Natural killer cell (primary cell): ENCODE measurements at places on chromosomes 3 and 15. TPM values are rescaled to one million over a fixed set of nuclear protein-coding genes. Genes with fewer than 3 reads are reported as not detected.

DNA sequence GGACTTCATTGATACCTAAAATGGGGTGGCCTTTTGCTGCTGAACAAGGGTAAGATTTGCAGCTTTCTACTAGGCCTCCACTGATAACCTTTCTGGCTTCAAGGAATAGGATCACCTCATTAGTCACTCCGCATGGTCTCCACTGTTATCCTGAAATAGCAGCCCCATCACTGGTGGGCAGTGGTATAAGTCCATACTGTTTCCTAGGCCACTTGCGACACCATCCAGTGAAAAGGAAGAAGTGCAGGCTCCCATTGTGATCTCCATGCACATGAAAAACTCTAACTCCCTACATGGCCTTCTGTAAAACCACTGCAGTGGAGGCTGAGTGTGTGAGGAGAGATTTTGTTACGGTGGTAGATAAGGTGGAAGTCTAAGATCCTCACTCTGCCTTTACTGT, 1455.9 kb downstream of the SI start:
- no peak overlapping the region for H3K4me3 ChIP-seq
- DNase-seq: no peak
- no peaks in the 10 kb centered on the region for H3K36me3 ChIP-seq
- H3K27ac ChIP-seq: no peak overlapping the region
- H3K4me1 ChIP-seq: no peaks in the 10 kb centered on the region
- H3K27me3 ChIP-seq: no peaks in the 10 kb centered on the region

DNA sequence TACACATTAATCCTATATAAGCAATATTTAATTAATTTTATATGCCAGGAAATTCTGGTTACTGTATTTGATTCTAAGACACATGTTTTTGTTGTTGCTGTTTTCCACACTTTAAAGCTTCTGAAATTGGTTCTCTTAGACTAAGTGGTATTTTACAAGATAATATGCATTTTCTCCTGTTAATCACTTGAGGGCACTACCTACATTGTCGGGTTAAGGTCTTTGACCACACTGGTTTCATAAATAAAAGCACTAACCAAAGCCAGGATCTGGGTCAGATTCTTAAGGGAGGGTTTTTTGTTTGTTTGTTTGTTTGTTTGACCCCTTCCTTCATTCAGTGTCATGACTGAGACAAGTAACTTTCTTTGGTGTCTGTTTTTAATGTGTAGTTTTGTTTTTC, 590.2 kb downstream of the RBMS3 start:
- H3K27me3 ChIP-seq: no peaks in the 10 kb centered on the region
- no peaks in the 10 kb centered on the region for H3K36me3 ChIP-seq
- DNase-seq: no peak
- H3K4me1 ChIP-seq: no peaks in the 10 kb centered on the region
- no peak overlapping the region for H3K27ac ChIP-seq
- H3K4me3 ChIP-seq: no peak overlapping the region

The UNC13C gene
- total RNA-seq: not detected

DNA sequence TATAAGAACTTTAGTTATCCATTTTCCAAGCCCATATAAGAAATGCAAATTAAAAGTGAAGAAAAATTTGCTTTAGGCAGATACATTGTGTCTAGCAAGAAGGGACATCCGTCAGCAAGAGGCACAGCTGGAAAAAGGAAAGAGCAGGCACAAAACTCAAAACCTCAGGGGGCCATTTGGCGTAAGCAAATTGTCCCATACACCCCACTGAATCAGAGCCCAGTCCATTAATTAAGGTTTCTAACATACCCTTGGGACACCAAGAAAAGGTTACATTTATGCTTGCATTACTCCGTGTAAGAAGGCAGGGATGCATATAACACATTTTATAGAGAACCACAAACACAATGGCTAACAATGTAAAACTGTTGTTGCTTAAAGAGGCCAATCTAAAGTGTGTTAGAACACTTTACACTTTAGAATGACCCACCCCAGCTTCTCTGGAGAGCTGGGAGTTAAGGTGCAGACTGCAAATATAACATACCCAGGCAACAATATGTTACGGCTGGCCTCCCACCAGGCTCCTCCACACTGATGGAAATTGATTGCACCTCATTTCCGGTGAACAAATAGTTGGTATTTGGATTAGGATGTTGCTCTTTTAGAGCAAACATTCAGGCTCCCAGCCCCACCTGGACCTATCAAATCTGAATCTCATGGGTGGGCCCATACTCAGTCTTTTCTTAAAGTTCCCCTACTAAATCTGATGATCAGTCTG, 23.2 kb downstream of the SEMA5B start:
- no peak for DNase-seq
- no peaks in the 10 kb centered on the region for H3K36me3 ChIP-seq
- peaks cover 4% of the 10 kb centered on the region for H3K27me3 ChIP-seq
- H3K4me1 ChIP-seq: no peaks in the 10 kb centered on the region

The TM6SF1 gene
- 10.4 TPM for total RNA-seq

- H3K36me3 ChIP-seq: no peaks in the 10 kb centered on the region
- no peaks in the 10 kb centered on the region for H3K4me1 ChIP-seq
- no peak overlapping the region for H3K4me3 ChIP-seq
- H3K27ac ChIP-seq: no peak overlapping the region
- H3K27me3 ChIP-seq: no peaks in the 10 kb centered on the region
Observed at GRCh38 chr3:111156517-111156916, 84.9 kb downstream of the NECTIN3 start.

DNA sequence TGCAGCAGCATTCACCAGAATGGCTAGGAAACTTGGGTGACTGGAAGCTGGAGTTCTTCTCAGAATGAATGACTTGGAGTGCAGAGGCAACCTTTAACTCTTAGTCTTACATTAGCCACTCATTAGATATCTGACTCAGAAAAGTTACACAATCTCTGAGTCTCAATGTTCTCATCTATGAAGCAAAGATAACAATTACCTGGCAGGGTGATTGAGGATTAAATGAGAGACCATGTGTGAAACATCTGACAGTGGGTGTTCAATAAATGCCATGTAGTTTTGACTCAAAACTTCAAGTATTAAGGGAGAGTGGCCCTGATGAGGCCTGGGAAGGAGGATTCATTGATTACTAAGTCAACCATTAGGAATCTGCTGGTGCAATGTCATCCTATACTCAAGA, 48.3 kb downstream of the MRPL3 start:
- H3K27ac ChIP-seq: no peak overlapping the region
- H3K27me3 ChIP-seq: no peaks in the 10 kb centered on the region
- no peaks in the 10 kb centered on the region for H3K4me1 ChIP-seq
- no peak for DNase-seq

GRCh38 chr15:56699743-56700142, 33.6 kb downstream of the ZNF280D start:
- H3K27me3 ChIP-seq: no peaks in the 10 kb centered on the region
- no peaks in the 10 kb centered on the region for H3K4me1 ChIP-seq
- DNase-seq: no peak
- no peak overlapping the region for H3K4me3 ChIP-seq

GRCh38 chr15:26352909-26353308, 420.0 kb downstream of the GABRB3 start:
- no peaks in the 10 kb centered on the region for H3K4me1 ChIP-seq
- no peaks in the 10 kb centered on the region for H3K36me3 ChIP-seq
- H3K4me3 ChIP-seq: no peak overlapping the region
- DNase-seq: no peak

DNA sequence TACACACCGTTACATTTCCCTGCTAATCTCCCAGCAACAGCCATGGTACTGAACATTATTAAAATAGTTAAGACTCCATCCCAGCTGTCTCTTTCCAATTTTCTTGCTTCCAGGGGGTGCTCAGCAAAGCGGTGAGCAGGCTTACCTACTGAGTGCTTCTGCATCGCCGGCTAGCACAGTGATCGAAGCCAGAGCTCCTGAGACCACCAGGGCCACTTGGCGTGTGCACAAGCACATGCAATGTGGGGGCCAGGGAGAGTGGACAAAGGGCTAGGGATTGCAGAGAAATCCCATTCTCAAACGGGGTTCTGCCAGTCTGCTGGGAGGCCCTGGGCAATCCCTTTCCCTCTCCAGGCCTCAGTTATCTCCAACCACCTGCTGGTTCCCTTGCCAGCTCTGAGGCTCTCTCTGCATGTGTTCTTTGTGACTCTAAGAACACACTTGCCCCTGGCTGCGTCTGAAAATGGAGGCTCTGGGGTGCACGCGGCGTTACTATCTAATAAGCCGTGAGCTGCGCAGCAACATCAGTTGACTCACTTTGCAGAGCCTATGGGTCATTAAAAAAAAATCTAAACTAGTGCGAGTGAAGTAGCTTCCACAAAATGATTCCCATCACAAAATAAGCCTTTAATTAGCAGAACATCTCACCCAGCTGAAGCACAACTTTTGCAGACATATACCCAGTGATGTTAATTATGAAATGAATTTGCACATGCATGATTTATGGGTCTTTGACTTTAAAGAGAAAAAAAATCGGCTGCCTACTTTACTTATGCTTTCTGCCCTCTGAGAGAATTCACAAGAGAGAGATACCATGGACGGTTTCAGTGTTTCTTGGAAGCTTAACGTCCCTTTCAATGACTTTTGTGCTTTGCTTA, 271.5 kb downstream of the TLE3 start:
- no peaks in the 10 kb centered on the region for H3K27me3 ChIP-seq
- DNase-seq: no peak
- H3K4me1 ChIP-seq: no peaks in the 10 kb centered on the region

The GABRB3 gene
- total RNA-seq: not detected

DNA sequence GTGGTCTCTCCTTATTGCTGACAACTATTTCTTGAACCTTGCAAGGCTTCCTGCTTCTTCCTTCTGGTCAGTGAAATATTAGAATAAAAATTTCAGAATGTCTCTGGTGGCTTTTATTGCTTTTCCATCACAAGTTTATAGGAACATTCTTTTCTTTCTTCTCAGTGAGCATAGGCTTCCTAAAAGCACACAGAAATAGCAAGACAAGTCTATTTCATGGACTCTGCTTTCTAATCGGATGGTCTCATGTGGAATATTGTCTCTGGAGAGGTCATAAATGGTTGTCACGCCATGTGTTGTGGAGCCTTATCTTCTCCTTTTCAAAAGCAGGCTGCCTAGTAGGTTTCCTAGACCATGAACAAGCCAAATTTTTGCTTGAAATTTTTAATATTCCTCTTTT, 9.8 kb upstream of the PSMD6 start:
- H3K27me3 ChIP-seq: peaks cover 12% of the 10 kb centered on the region
- no peak for DNase-seq
- no peak overlapping the region for H3K27ac ChIP-seq
- H3K36me3 ChIP-seq: no peaks in the 10 kb centered on the region
- peaks cover 7% of the 10 kb centered on the region for H3K4me1 ChIP-seq
- no peak overlapping the region for H3K4me3 ChIP-seq

The MLF1 gene
- 3.1 TPM for total RNA-seq

DNA sequence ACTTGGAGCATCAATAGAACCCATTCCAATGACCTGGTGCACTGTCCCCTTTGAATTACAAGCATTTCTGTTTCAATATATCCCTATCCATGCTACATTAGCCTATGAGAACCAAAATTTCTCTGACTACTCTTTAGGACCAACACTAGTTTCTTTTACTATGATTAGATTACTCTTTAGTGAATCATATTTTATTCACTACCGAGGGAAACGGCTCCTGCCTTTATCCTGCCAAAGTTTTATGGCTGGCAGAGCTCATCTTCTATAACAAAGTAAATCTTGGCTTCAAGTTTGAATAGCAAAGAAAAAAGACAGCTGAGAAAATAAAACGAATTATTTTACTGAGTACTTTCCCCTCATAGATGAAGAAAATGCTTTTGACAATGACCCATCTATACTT, 120.9 kb downstream of the SLC9A9 start:
- no peaks in the 10 kb centered on the region for H3K27me3 ChIP-seq
- H3K4me3 ChIP-seq: no peak overlapping the region
- no peak overlapping the region for H3K27ac ChIP-seq
- DNase-seq: no peak
- H3K36me3 ChIP-seq: no peaks in the 10 kb centered on the region

- H3K27ac ChIP-seq: no peak overlapping the region
- DNase-seq: no peak
- no peaks in the 10 kb centered on the region for H3K36me3 ChIP-seq
- H3K27me3 ChIP-seq: no peaks in the 10 kb centered on the region
Observed at GRCh38 chr15:57158589-57158988, 217.7 kb upstream of the CGNL1 start.

DNA sequence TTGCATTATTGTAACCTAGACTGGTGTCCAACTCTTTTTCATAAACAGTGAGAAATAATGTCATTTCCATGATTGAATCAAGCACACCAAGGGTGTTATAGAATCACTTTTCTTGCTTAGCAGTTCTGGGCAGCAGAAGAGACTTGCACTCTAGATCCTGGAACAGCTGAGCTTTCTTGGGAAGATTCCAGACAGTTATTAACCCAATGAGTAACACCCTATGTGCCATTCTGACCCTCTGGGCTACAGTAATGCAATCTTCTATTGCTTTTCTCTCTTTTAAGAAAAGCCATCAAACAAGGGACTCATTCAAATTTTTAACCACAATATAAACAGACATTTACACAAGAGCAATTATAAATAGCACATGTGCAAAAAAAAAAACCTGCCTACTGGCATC, 39.3 kb upstream of the USP3 start:
- no peak overlapping the region for H3K4me3 ChIP-seq
- peaks cover 6% of the 10 kb centered on the region for H3K4me1 ChIP-seq
- no peak for DNase-seq
- no peak overlapping the region for H3K27ac ChIP-seq

DNA sequence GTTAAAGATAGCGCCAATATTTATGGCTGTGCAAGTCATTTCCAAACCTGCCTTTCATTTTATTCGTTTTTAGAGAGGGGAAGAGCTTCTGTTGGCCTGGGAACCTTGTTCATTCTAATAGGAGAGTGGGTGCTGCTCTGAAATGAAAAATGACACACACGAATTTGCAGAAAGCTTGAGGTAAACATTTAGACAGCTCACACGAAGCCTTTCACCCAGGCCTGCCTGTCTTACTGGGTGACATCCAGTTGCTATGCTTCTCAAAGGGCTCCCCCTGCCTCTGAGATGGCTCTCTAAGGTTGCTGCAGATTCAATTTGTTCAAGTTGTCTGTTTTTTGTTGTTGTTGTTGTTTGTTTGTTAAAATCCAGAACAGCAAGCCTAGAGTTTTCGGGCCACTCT, 18.2 kb downstream of the PEX5L start:
- no peak overlapping the region for H3K4me3 ChIP-seq
- no peaks in the 10 kb centered on the region for H3K4me1 ChIP-seq
- H3K27me3 ChIP-seq: no peaks in the 10 kb centered on the region
- no peak for DNase-seq
- no peaks in the 10 kb centered on the region for H3K36me3 ChIP-seq
- H3K27ac ChIP-seq: no peak overlapping the region

GRCh38 chr3:105963161-105963560, 94.3 kb upstream of the CBLB start:
- DNase-seq: no peak
- H3K36me3 ChIP-seq: no peaks in the 10 kb centered on the region
- no peaks in the 10 kb centered on the region for H3K4me1 ChIP-seq
- H3K4me3 ChIP-seq: no peak overlapping the region

The CKMT1A gene
- total RNA-seq: not detected

- no peak overlapping the region for H3K27ac ChIP-seq
- no peak overlapping the region for H3K4me3 ChIP-seq
- no peaks in the 10 kb centered on the region for H3K27me3 ChIP-seq
- no peak for DNase-seq
Observed at GRCh38 chr3:30493911-30494311, 112.5 kb upstream of the TGFBR2 start.

The GOLGA8J gene
- 1.2 TPM for total RNA-seq

- H3K36me3 ChIP-seq: no peaks in the 10 kb centered on the region
- no peaks in the 10 kb centered on the region for H3K27me3 ChIP-seq
- no peak for DNase-seq
- no peaks in the 10 kb centered on the region for H3K4me1 ChIP-seq
- no peak overlapping the region for H3K4me3 ChIP-seq
Observed at GRCh38 chr3:70766301-70766700, 453.9 kb upstream of the MDFIC2 start.

- no peak for DNase-seq
- H3K4me3 ChIP-seq: no peak overlapping the region
- no peaks in the 10 kb centered on the region for H3K36me3 ChIP-seq
- H3K4me1 ChIP-seq: peaks cover 3% of the 10 kb centered on the region
Observed at GRCh38 chr3:151837057-151837456, 23.1 kb downstream of the AADAC start.
